ENCODE measurements at places on chromosomes 4 and X.

GRCh38 chr4:2781911-2782310 lies 11.0 kb upstream of the SH3BP2 start:
- no peak for DNase-seq

DNA sequence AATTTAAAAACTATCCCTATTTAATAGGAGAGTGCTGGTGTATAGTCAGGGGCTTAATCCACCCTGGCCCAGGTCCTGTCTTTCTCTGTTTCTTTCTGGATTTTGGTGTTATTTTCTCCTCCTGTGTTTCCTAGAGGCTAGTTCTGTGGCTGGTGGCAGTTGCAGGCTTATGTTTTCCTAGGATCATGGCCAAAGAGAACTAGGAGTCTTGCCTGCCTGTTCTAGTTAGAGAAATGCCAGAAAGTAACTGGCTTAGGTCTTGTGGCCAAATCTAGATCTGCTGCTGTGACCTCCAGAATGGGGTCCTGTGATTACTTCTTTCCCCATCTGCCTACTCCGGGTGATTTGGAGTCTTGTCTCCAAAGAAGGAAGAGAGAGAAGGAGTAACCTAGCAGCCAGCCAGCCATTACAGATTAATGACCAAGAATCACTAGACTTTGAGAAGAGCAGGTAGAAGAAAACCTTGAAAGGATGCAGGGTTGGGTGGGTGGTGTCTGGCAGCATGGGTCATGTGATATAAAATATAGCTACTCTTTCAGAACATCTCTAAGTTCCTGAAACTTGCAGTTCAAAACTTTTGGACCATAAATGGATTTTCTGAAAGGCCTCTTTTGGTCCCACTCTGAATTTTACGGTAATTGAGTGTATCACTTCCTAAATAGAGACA lies 117.9 kb downstream of the STIM2 start:
- no peak for DNase-seq

- no peak for DNase-seq
Observed at GRCh38 chr4:8303081-8303480, 33.5 kb downstream of the HTRA3 start.

DNA sequence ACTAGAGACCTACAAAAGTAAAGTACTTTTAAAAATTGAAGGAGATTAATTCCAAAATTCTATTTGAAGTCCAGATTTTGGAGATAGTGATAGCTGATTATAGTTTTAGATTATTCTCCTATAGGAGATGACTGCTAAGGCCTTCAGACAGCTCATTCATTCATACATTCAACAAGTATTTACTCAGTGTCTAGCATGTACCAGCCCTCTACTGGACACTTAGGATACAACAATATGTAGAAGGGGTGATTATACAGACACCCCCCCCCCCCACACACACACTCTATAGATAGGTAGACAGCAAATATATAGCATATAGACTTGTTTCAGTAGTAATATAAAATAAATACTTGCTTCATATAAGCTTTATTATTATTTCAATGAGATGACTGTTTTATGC lies 60.4 kb upstream of the TAF9B start:
- peak; percentile 8 for DNase-seq

DNA sequence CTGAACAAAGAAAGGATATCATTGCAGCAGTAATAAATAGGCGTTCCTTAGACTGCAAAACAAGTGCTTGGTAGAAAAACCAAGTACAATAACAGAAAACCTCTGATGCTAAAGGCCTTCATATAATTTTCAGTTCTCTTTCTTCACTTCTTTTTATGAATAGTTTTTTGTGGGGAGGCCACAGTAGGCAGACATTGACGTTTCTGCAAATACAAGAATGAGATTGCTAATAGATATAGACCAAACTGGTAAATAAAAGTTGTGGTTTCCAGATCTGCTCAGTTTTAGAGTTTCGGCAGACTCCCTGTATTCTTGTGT lies 57.0 kb upstream of the RAP1GDS1 start:
- no peak for DNase-seq

GRCh38 chrX:111759686-111760085 lies 78.7 kb downstream of the ALG13 start:
- no peak for DNase-seq

DNA sequence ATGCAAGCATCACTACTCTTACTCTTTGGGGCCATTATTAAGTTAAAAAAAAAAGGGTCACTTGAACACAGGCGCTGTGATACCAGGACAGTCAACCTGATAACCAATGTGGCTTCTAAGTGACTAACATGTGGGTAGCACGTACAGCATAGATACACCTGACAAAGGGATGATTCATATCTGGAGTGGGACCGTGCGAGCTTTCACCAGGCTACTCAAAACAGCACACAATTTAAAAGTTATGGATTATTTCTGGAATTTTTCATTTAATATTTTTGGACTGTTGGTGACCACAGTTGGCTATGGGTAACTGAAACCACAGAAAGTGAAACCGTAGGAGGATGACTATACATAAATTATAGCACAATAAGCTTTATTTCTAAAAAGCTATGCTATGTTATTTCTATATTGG lies 113.8 kb upstream of the STIM2 start:
- no peak for DNase-seq

GRCh38 chr4:111573386-111573785 lies 571.9 kb upstream of the FAM241A start:
- no peak for DNase-seq

DNA sequence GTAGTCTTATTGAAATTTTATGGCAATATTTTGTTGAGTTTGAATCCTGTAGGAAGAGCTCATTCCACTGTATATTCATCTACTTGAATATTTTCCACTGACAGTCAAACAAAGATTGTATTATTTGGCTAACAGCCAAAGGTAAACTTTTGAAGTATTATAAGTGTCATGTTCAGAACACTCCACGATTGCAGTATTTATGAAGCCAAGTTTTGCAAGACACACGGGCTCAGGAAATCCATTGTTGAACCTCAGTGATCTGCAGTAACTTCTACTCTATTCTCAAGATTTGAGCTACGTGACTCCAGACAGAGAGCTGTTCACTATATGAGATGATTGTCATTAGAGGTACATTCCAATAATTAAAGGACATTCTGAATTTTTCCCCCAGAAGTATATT lies 302.7 kb upstream of the ADGRL3 start:
- DNase-seq: no peak

- no peak for DNase-seq
Observed at GRCh38 chr4:174860588-174860987, 31.5 kb upstream of the GLRA3 start.

DNA sequence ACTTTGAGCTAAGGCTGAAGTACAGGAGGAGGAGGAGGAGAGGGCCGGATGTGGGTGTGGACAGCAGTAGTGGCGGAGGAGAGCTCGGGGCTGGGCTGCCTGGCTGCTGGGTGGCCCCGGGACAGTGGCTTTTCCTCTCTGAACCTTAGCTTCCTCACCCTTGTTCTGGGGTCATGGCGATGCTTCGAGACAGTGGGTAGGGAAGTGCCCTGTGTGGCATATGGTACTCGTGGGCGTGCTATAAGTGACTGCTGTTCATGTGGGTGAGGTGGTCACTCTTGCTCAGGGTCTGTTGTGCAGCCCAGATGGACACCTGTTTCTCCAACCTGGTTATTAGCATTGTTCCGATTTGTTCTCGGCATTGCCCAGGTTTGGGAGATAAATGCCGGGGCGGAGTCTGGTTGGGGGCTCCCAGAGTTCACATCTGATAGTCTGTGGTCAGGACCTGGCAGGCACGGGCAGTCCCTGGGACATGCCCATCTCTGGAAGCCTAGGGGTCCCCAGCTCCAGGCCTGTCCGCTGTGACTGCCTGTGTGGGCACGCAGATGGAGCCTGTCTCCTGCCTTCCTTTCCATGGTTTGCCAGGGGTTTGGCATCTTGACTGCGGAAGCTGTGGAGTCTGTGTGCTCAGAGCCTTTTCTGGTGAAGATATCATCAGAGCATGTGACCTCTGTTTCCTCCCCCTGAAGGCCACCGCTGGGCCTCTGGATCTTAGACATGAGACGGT lies 4.9 kb upstream of the CPZ start:
- no peak for DNase-seq

- no peak for DNase-seq
Observed at GRCh38 chrX:70088751-70089150, 26.5 kb downstream of the OTUD6A start.

DNA sequence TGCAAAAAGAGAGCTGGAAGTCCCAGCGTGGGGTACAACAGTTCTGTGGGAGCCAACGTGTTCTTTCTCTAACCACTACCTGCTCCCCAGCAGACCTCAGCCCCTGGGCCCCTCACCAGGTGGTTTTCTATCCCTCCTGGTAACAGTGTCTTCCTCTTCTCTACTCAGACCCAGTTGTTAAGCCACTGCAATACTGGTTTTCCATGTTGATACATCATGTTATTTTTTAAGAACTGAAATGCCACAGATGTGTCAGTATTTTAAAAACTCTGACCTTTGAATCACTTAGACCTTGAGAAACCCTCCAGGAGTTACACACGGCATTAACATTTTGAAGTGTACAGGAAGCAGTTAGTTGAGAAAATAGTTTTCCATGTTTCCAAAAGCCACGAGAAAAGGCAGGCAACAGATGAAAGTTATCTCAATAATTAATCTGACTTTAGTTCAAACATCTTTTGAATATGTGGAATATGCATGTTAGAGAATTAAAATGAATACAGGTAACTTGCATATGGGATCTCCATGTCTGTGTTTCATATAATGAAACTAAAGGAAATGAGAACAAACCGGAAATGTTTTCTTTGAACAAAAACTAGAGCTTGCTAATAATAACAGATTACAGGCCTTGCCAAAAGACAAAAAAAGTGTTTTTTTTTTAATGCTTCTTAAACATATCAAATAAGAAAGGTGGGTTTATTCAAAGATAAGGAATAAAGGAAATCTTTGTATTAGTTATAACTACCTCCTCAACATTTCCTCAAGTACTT lies 108.8 kb downstream of the ZNF827 start:
- DNase-seq: no peak

Data from HCT116 (cell line).